ENCODE measurements at places on chromosomes 3 and 15.
A peak's percentile ranks its signal among the peaks of the same experiment; 100 is the strongest.

DNA sequence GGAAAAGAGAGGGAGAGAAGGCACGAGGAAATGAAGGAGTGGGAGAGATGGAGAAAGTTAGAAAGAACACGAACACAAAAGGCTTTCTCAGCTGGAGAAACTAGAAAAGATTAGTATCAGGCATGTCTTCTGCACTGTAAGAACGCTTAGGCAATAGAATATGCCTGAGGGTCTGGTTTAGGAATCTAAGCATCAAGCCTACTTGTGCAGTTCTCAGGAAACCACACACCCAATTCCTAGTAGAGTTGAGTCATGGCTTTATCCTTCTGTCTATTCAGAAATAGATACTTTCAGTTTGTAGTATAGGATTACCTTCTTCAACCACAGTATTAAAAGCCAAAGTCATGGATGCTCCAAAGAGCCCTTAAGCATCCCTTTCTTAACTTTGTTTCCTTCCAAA, 969.4 kb downstream of the NTRK3 start:
- no peak for DNase-seq

- DNase-seq, result no peak
These were observed 1.1 kb downstream of the EDEM1 start for GRCh38 chr3:5188419-5189221.

GRCh38 chr3:116037954-116038911, 407.1 kb downstream of the LSAMP start:
- DNase-seq, result no peak

DNA sequence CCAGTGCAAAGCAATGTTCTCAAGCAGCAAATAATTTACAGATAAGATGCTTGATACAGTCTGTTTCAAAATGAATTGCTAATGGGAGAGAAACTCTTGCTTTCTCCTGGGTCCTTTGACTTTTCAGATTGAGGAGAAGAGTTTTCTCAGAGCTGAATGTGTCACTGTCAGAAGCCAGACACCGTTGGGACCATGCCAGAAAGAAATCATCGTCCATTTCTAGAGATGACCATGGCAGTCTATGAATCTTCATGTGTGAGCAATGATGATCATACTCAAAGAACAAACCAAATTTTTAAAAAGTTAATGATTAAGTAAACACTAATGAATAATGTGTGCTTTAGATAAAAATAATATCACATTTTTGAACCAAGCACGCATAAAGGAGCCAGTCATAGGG, 77.6 kb downstream of the ZNF385D start:
- no peak for DNase-seq

- DNase-seq, result no peak
These were observed 49.4 kb upstream of the INSYN1 start for GRCh38 chr15:73802431-73803041.

DNA sequence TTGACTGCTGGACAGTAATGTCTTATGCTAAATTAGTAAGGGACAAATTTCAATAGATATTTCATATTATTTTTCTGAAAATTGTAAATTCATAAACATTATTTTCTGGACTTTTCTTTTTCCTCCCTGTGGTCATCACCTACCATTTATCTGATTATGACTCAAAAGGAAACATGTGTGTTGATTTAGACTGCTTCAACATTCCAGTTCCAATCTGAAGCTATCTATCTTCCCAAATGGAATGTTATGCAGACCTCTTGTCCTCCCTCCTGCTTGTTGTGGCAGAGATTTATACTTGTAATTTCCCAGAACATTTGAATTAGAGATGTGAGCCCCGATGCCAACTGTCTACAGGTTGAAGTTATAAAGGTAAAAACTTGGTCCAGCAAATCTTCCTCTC, 803.4 kb downstream of the TUSC7 start:
- DNase-seq, result no peak

DNA sequence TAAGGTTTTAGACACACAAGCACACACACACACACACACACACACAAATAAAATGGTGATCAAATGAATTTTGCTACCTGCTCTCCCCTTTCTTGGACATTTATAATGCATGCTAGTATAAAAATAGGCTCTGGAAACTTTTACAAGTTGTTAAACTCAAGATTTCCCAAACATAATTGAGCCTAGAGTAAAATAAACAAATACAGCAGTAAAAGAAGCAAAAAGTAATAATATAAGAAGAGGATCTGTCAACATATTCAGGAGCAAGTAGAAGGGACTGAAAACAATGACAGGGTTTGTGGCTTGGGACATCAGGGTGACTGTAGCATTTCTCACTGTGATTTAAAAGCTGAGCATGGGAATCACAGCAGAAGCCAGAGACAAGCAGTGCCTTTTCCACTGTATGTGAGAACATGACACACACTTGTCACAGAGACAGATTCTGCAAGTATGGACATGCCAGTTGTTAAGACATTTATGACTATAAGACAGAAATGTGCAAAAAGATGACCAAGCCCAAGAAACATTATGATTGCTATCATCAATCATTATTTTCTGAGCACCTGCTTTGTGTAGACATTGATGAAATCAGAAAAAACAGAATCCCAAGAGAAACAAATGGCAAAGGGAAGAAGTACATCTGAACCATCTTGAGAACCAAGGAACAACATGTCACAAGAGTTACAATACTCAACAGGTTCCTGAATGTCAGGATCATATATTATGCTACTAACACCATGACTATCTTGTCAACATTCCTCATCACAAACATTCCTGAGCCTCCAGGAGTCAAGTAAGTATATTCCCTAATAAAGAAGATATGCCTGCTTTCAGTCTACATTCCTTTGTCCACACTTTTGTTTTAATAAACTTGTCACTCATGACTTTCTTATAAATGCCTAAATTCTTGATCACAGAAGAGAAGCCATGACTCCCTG, 7.1 kb downstream of the THRB start:
- no peak for DNase-seq

DNA sequence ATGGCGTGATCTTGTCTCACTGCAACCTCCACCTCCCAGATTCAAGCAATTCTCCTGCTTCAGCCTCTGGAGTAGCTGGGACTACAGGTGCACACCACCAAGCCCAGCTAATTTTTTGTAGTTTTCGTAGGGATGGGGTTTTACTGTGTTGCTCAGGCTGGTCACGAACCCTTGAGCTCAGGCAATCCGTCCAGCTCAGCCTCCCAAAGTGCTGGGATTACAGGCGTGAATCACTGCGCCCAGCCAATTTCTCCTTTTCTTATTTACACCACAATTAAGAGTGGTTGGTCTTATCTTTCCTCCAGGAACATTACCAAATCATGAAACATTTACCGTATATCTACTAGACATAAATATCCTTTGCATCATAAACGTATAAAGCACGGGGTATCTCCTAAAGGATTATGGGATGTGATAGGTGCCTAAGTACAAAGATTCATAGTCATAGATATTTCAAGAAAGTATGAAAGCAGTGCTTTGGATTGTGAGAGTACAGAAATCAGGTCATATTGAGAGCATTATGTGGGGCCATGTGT, 194.5 kb downstream of the RBMS3 start:
- no peak for DNase-seq

DNA sequence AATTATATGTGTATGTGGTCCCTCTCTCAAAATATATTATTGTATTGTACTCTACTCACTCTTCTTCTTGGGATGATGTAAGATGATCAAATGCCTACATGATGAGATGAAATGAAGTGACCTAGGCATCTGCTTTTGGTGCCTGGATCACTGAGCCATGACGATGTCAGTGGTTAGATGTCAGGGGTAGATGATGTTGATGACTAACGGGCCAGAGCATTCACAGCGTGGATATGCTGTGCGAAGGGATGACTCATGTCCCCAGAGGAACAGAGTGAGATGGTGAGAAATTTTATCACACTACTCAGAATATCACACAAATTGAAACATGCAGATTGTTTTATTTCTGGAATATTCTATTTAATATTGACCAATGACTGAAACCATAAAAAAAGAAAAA, 233.9 kb upstream of the CADM2 start:
- no peak for DNase-seq

GRCh38 chr3:19267040-19267439, 118.7 kb downstream of the KCNH8 start:
- no peak for DNase-seq

GRCh38 chr15:91110407-91110806, 10.3 kb downstream of the SV2B start:
- no peak for DNase-seq

GRCh38 chr3:134357914-134358811, 16.1 kb downstream of the AMOTL2 start:
- no peak for DNase-seq

DNA sequence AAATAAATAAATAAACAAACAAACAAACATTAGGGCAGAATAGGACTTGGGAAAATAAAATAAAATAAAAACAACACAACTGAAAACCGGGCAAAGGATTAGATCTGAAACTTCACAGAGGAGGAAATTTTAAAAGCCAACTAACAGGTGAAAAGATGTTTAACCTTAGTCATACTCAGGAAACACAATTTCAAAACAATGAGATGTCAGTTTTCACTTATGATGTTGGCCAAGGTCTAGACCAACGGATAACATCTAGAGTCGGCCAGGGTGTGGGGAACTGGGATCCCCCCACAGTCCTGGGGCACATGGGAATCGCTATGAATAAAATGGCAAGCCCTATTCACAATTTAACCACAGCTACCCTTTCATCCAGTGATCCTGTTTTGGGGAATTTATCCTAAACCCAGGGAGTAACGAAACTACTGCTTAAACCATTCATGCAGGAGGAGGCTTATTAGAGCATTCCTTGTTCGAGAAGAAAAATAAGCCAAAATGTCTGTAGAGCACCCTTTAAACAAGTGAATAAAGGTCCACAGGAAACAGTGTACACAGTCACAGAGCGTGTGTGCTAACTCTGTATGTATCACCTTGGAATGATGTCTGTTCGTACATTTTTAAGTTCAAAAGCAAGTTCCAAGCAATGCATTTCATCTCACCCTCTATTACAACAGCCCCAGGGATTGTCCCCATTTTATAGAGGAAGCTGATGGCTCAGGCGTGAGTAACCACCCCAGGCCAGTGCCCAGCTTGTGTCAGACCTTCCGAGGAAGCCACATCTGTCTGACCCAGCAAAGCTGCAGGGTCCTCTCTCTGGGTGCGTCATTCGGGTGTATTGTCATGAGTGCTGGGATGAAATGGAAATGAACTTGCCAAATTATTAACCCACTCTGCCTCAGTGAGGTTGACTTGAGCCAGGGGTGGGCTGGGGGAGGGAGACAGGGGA, 6.3 kb upstream of the ANPEP start:
- DNase-seq, result no peak

DNA sequence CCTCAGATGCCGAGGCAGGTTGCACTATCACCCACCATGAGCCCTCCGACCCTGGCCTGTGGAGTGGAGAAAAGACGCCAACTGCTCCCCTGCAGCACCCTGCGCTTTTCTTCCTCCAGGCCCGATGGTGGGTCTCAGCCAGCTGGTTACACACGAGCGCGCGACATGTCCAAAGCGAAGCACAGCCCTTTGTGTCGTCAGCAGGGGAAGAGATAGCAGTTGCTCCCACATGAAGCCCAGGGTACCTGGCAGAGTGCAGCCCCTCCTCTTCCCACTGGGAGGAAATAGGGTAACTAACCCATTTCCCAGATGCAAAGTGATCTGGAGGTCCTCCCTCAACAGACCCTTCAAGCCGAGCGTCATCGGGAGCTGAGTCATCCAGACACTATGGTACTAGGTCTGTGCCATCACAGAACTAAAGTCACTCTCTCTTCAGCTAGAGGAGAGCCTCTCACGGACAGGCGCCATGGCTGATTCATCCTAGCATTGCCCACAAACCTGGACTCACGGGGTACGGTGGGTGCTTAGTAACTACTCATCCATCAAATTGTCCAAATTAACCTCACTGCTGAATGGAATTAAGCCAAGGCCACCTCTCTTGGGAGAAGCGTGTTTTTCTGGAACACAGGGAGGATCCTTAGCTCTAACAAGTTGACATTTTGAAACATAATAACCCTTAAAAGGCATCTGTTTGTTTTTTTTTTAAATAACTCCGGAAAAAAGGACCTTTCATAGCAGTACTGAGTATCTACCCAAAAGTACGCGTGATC, 45.2 kb upstream of the BDH1 start:
- no peak for DNase-seq

DNA sequence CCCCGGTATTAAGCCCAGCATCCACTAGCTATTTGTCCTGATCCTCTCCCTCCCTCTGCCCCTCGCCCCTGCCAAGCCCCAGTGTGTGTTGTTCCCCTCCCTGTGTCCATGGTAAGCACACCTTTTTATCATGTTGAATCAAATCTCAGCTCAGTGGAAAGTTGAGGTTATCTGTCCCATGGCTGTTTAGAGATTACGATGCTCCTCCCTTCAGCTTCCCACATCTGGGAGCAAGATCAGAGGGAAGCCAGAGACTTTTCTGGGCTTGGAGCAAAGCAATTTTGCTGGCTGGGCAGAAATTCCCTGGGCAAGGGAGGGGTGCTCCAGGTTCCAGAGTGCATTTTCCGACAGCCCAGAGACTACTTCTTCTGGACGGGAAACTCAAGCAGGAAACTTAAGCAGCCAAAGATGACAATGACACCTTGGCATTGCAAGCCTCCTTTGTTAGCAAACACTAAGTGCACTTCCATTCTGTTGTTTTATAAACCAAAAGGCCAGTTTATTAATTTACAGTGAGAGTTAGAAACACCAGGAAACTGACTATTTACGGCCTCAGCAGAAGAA, 104.5 kb downstream of the MESD start:
- no peak for DNase-seq

GRCh38 chr15:43410572-43411214, 39.8 kb downstream of the TUBGCP4 start:
- DNase-seq, result no peak

DNA sequence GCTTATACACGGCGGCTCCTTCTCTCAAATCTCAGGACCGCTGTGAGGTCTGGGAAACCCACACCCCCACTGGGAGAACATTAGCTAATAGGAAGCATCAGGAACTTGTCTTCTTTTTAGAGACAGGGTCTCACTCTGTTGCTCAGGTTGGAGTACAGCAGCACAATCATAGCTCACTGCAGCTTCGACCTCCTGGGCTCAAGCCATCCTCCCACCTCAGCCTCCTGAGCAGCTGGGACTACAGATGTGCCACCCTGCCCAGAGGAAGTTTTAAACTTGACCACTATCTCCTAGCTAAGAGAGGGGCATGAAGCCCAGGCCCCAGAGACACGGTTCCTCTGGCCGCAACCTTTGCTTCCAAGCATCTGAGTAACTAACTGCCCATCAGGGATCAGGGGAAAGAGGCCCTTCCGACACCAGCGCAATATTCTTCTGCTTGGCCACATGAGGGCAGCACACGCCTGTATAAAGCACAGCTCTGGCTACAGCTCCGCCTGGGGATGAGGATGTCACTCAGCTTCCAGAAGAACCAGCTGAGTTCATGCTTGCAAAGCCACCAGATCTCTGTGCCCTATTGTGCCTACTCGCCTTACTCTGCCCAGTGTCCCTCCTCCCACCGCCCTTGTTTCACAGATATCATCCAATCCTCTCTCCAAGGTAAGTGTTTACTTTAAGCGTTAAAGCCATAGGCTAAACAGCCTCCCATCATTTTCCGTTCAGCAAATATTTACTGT, 57.6 kb upstream of the SLC6A11 start:
- DNase-seq, result peak; percentile 35

DNA sequence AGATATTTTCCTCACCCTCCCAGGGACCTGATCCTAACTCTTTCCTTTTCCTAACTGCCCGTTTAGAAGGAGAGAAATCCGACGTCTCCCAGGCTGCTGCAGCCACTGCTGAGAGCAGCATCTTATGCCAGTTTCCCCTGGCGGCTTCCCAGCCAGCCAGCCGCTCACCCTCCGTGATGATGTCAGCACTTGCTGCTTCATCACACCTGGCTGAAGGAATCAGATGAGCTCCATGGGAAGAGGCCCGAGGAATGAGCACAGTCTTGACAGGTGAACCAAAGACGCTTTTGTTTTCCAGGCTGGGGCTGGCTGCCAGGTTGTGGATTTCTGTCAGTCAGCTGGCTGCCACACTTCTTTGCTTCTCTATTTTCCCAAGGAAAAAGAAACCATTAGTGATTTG, 445.1 kb upstream of the RBMS3 start:
- DNase-seq, result no peak

All from stimulated activated CD4-positive, alpha-beta T cell treated with anti-CD3 and anti-CD28 coated beads, Interleukin-4, amount 100 ng/mL, for 48 hours (primary cell).